Activated CD4-positive, alpha-beta memory T cell treated with anti-CD3 and anti-CD28 coated beads for 36 hours (primary cell): ENCODE measurements at places on chromosomes 7 and 10. TPM values are rescaled to one million over a fixed set of nuclear protein-coding genes. Genes with fewer than 3 reads are reported as not detected.

- no peak for DNase-seq
These were observed 6.6 kb upstream of the DLX6 start for GRCh38 chr7:96998744-96999143.

GRCh38 chr7:106768324-106768751 is 96.7 kb upstream of the PIK3CG start:
- no peak for DNase-seq

DNA sequence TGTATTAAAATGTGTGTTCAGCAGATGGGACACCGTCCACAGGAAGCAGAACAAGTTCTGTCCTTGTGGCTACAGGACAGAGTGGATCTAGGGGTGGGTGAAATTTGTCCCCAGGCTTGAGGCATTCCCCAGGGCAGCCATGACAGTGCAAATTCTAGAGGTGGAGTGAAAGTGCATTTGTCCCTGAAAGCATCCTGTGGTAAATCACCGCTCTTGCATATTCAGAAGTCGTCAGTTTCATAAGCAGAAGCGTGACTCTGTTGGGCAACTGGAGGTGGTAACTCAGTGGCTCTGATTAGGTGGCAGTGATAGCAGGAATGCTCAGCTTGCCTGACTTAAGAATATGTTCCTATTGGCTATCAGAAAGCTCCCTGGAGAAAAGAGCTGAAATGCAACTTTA is 96.6 kb downstream of the SNX10 start:
- peak; percentile 24 for DNase-seq

DNA sequence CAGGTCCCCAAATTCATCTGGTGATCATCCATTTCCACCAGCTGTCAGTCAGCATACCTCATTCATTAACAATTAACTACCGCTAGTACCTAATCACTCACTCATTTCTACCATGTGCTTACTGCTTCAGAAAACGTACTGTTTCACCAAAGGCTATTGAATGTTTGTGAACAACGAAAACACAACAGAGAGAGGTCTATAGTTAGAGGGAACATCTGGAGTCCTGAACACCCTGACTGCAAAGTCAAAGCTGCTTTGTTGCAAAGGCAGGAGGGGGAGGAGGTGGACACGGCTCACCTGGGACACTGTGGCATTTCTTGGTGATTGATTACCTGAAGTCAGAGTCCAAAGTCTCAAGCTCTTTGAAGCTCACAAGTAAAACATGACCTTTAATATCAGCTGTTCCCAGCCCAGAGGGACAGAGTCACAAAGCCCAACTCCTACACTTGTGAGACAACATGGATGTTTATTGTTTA is 342.3 kb upstream of the ADARB2 start:
- no peak for DNase-seq

- no peak for DNase-seq
These were observed 66.2 kb downstream of the SDK1 start for GRCh38 chr7:3367261-3367660.

DNA sequence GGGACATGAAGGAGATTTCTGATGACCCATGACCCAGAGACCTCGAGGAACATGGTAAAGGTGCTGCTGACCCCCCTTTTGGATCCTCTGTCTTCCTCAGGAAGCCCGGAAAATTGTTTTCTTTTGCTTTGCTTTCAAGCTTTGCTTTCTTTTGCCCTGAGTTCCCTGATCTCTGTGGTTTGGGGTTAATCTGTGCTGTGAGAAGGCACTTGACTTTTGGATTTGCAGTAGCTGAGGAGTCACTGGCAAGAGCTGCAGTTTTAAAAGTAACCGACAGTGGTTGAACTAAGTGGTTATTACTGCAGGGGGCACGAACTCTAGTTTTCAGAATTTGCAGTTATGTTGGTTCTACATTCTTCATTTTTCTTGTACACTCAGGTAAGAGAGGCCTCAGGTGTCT is 53.0 kb downstream of the PDZD8 start:
- no peak for DNase-seq

DNA sequence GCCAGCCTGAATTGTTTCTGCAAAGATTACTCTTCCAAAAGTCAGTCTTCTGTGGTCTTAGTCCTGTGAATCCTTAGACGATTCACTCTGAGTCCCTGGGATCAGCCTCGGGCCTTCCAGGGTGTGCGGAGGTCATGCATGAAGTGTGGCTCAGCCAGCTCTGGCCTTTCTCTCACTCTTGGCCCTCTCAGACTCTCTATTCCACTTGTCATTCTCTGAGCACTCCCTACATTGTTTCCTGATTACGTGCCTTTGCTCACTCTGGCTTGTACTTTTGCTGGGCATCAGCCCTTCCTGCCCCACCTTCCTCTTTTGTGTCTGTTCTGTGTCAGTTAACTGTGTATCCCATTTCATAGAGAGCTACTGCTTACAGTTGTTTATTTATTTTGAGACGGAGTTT is 36.0 kb downstream of the CCNY start:
- DNase-seq, result no peak

DNA sequence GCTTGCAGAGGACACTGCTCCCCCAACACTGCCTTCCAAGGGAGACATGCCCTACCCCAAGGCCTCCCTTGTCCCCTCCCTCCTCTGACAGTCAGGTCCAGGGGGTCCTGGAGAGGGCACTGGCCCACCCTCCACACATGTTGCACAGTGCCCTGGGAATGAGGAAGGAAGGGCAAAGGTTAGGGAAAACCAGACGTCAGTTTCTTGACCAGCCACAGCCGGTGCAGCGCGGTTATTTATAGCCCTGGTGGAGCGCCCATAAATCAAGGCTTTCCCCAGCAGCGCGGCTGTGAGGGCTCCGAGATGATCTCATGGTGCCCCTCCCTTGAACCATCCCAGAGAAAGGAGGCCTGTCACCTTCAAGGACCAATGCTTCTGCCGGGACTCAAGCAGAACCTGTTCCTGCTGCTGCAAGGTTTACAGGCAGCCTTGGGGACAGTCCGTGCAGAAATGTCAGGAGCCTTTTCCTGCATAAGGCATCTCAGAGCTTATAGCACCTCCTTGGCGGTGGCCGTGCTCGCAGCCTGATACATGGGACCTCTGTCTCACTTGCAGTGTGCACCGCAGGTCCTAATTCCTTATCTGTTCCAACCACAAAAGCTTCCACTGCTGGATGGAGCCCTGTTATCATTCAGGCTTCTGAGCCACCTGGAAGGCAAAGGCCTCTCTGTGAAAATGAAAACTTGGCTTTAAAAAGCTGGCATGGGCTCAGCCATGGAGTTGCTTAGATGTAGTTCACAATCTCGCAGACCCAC is 127.3 kb downstream of the LHPP start:
- no peak for DNase-seq

DNA sequence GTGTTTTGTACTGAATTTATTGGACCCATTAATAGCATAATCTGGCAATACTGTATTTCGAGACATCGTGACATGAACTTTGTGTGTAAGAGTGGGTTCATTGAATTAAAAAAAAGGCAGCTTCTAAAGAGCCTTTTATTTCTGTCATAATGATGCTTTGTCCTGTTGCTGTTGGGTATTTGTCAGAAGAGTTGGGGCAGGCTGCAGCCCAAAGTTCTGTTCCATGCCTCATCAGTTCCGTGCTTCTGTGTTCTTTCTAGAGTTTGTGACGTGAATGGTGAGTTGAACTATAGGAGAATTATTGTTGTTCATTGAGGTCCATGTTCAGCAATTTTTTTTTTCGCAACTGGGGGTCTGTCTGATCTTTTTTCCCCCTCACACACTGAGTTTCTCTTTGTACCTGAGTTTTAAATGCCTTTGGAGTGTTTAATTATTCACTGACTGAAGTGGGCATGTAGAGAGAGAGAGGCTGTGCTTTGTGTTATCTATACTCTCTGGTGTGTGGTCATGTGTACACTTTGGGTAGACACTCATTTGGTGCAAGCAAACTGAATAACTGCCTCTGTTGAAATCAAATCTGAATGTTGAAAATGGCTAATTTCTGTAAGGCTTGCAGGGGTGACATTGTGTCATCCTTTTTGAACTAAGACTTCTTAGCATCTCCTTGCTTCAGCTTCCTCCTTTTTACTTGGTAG is 69.8 kb downstream of the ADD3 start:
- peak; percentile 53 for DNase-seq

GRCh38 chr7:35734001-35734483 is 39.1 kb upstream of the HERPUD2 start:
- no peak for DNase-seq

- DNase-seq, result no peak
These were observed 207.4 kb downstream of the ADARB2 start for GRCh38 chr10:1529806-1530413.

- DNase-seq, result no peak
These were observed 105.5 kb upstream of the TMEM72 start for GRCh38 chr10:44805466-44806210.

DNA sequence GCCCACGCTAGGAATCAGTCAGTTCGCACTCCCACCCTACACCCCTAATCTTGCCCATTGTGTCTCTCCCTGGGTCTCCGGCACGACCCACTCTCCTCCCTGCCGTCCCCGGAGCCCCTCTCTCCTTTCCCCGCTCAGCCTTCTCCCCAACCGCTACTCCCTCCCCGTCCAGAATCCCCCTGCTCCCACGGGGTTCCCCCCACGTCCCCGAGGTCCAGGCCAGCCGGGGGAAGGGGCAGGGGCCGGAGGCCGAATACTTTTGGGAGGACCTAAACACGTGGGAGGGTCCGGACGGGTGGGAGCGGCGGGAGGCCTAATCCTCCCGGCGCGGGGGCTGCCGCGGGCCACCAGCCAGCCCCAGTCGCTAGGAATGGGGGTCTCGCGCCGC is 560 bp downstream of the RARRES2 start:
- DNase-seq, result no peak

GRCh38 chr10:110857265-110858171 is 14.2 kb upstream of the PDCD4 start:
- DNase-seq, result peak; percentile 66

GRCh38 chr10:5089865-5090264 is 4.3 kb upstream of the AKR1C3 start:
- DNase-seq, result no peak

- DNase-seq, result no peak
These were observed 235.3 kb downstream of the PHF14 start for GRCh38 chr7:11208883-11209465.

DNA sequence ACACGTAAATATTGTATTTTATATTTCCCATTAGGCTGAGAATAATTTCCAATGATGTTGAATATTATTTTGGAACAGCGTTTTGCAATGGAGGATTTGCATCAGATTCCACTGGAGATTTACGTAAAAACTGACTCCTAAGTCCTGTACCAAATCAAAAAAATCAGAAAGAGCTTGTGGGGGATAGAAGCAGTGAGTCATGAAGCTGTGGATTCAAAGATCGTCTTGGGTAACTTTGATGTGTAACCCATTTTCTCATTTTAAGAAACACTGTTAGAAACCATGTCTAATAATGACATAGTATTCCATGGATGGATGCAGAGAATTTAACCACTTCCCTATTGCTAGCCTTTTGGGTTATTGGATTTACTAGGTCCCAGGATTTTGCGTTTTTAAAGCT is 158.6 kb downstream of the INHBA start:
- no peak for DNase-seq

- DNase-seq, result no peak
These were observed 113.8 kb upstream of the EEPD1 start for GRCh38 chr7:36039243-36039642.

GRCh38 chr7:154577141-154577873 is 425.6 kb downstream of the PAXIP1 start:
- DNase-seq, result no peak

- DNase-seq, result no peak
These were observed 39.2 kb upstream of the COL1A2 start for GRCh38 chr7:94355454-94355853.

DNA sequence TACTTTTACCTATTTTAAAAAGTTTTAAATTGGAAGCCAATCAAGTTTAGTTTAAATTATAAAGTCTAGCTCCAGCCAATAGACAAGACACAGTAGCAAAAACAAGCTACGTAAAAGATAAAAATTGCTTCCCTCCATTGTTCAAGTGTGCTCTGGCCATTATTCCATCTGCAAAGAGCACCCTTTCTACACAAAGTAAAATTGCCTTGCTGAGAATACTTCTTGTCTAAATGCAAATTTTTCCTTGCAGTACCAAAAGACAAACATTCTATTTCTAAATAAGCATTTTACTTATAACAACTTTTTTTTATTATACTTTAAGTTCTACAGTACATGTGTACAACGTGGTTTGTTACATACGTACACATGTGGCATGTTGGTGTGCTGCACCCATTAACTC is 75.9 kb upstream of the ZNF746 start:
- DNase-seq, result no peak

DNA sequence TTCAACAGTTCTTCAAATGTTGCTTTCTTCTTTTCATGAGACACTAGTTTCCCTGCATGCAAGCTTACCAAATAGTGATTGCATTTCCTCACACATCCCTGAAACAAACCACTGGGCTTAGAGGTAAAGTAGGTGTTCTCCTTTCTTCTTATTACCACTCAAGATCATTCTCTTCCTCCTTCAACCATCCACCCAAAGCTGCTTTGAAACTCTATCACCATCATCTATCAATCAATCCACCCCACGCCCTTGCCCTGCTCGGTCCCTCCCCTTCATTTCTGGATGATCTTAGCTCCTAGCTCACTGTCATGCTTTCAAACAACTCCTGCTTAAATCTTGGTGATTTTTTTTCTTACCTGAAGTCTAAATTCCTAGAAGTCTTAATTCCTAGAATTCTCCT is 18.9 kb downstream of the HYCC1 start:
- DNase-seq, result peak; percentile 15

DNA sequence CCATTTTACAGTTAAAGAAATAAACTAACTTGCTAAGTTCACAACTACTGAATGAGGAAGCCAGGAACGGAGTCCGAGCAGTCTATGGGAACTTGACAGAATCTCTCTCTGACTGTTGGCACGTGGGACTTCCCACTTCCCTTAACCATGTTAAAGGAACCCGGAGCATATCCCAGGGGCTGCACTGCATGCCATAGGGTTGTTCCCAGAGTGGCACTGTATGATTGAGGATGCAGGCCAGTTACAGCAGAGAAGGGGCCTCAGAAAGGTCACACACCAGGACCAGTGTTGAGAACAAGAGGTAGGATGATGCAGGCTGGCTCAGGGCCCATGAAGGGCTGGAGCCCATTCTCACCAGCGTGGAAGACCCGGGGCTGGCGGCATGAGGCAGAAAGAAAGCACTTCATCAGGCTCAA is 201.8 kb downstream of the NSUN6 start:
- DNase-seq, result no peak

DNA sequence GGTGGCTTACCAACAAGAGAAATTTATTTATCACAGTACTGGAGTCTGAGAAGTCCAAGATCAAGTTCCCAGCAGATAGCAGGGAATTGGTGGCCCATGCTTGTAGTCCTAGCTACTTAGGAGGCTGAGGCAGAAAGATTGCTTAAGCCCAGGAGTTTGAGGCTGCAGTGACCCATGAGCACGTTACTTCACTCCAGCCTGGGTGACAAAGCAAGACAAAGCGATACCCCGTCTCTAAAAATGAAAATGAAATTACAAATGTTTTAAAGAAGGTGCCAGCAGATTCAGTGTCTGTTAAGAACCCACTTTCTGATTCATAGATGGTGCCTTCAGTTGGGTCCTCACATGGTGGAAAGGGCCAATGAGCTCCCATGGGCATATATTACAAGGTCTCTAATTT is 20.6 kb upstream of the ARHGAP12 start:
- DNase-seq, result no peak

Gene KEL
- 0.34 TPM for total RNA-seq

Gene PHYH
- 15.4 TPM for total RNA-seq

Gene NPC1L1
- total RNA-seq, result 0.07 TPM

Gene CPVL
- not detected for total RNA-seq

Gene C7orf33
- not detected for total RNA-seq

Gene MYO3A
- total RNA-seq, result not detected

Gene AGR2
- total RNA-seq, result not detected

Gene BTBD16
- total RNA-seq, result not detected

Gene LRIT1
- not detected for total RNA-seq

Gene ACTA2
- 23.3 TPM for total RNA-seq
